ENCODE measurements at places on chromosomes 4 and X.
A peak's percentile ranks its signal among the peaks of the same experiment; 100 is the strongest.

DNA sequence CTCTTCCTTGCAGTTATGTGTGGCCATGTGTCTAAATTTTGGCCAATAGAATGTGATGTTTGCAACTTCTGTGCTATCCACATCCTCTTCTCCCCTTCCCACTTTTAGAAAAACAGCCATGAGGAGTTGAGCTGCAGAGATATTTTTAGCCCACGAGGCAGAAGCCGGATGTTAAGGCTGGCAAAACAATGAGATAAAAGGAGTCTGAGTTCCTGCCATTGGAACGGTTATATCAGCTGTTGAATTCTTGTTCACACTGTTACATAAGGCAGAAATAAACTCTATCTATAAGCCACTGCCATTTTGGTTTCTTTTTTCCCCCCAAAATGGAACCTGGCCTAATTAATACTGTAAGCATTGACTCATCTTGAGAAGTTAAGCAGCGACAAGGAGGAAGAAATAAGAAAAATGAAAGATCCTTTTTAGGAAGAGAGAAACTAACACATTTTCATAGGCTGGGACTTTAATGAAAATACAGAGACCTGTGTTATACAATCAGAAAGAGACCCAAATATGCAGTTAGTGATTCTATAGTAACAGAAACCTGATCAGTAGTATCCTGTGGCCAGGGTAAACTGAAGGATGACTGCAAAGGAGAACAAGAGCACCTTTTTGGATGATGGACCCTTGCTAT lies 200.5 kb downstream of the INPP4B start:
- DNase-seq, result no peak

DNA sequence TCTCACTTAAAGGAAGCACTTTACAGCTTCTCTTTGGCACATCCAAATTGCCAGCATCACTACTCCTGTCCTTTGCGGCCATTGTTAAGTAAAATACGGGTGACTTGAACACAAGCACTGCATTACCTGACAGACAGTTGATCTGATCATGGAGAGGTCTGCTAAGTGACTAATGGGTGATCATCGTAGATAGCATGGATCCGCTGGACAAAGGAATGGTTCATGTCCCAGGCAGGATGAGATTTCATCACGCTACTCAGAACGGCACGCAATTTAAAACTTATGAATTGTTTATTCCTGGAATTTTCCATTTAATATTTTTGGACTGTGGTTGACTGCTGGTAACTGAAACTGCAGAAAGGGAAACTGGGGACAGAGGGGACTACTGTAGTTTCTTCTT lies 94.1 kb downstream of the NEUROG2 start:
- DNase-seq, result no peak

GRCh38 chr4:162485486-162485885 lies 321.7 kb upstream of the FSTL5 start:
- DNase-seq, result peak; percentile 86

- DNase-seq, result no peak
These were observed 5.5 kb upstream of the SLC4A4 start for GRCh38 chr4:71333368-71333767.

DNA sequence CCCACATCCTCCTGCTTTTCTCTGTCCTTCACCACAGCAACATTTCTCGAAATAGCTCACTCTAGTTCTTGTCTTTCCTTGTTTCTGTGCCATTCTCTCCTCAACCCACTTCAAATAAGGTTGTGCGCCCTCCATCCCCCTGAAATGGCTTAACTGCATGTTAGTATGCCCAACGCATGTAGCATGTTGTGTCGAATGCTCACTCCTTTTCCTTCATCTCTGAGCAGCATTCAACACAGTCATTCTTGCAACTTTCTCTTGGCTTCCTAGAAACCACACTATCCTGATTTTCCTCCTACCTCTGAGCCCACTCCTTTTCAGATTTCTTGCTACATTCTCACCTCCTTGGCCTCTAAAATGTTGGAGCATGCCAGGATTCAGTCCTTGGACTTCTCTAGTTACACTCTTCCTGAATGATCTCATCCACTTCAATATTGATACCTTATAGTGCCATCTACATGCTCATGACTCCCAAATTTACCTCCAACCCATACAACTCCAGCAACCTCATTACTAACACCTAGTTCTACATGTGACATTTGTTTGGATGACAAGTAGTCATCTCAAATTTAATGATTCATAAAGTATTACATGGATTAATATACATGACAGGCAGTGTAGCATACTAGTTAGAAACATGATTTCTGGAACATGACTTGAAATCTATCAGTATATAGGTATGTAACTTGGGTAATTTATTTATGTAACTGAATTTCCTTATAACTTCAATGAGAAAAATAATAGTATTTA lies 22.3 kb downstream of the RBMX start:
- DNase-seq, result no peak

GRCh38 chrX:112643721-112644120 lies 36.0 kb downstream of the LHFPL1 start:
- DNase-seq, result no peak

- DNase-seq, result no peak
These were observed 1.4 kb downstream of the ADGRA3 start for GRCh38 chr4:22514481-22514880.

DNA sequence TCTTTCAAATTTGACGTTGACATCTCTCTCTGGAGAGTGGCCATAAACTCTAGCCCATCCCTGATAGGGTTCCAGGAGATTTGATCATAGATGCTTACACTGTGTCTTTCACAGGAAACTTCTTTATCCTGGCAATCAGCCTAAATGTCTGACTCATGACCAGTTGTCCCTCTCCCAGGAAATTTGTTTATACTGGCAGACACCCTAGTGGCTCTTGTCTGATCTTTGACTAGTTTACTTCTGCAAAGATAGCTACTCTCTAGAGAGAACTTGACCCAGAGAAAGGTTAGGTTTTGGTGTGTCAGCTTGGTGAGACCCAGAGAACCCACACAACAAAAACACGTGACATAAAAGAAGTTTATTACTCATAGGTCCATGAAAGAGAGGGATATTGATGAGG lies 509.8 kb downstream of the CENPC start:
- peak; percentile 30 for DNase-seq

DNA sequence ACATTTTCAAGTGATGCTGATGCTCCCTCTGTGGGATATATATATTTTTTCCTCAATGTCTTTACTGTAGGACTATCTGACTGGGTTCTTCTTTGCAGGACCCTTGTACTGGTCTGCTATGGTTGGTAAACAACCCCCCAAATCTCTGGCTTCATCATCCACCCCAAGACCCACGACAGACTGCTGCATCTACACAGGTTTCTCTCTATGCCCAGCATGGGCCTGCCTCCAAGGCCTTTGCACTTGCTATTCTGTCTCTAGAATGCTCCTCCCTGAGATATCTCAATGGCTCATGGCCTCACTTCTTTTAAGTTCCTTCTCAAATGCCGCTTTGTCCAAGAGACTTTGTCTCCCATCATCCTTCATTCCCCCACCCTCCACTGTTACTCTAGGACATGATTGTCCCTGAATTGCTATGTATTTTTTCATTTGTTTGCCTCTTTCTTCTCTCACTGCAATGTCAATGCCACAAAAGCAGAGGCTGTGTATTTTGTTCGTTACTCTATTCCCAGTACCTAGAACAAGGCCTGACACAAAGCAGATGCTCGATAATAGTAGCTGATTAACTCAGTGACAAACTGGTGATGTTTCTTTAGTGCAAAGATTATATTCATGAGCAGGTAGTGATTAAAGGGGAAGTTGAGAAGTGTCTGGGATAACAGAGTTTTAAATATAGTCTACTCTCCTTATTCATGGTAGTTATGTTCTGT lies 6.6 kb downstream of the EVC start:
- no peak for DNase-seq

GRCh38 chrX:150472306-150472705 lies 96.1 kb upstream of the MTM1 start:
- DNase-seq, result no peak

DNA sequence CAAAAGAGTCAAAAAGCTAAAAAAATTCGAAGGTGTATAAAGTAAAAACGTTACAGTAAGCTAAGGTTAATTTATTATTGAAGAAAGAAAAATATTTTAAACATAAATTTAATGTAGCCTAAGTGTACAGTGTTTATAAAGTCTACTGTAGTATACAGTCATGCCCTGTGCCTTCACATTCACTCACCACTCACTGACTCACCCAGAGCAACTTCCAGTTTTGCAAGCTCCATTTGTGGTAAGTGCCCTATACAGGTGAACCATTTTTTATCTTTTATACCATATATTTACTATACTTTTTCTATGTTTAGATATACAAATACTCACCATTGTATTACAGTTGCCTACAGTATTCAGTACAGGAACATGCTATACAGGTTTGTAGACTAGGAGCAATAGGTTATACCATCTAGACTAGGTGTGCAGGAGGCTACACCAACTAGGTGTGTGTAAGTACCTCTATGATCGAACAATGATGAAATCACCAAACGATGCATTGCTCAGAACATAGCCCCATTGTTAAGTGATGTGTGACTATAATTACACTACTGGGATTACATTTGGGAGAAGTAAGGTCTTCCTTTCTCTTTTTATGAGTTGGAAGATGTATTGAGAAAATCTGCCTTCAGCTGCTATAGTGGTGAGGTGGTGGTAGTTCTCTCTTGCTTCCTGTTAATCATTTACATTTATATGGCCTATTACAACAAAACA lies 27.2 kb downstream of the TMSB4X start:
- peak; percentile 15 for DNase-seq

- DNase-seq, result no peak
These were observed 5.9 kb downstream of the ADD1 start for GRCh38 chr4:2849267-2850152.

- DNase-seq, result no peak
These were observed 173.5 kb downstream of the ANK2 start for GRCh38 chr4:113223001-113223400.

DNA sequence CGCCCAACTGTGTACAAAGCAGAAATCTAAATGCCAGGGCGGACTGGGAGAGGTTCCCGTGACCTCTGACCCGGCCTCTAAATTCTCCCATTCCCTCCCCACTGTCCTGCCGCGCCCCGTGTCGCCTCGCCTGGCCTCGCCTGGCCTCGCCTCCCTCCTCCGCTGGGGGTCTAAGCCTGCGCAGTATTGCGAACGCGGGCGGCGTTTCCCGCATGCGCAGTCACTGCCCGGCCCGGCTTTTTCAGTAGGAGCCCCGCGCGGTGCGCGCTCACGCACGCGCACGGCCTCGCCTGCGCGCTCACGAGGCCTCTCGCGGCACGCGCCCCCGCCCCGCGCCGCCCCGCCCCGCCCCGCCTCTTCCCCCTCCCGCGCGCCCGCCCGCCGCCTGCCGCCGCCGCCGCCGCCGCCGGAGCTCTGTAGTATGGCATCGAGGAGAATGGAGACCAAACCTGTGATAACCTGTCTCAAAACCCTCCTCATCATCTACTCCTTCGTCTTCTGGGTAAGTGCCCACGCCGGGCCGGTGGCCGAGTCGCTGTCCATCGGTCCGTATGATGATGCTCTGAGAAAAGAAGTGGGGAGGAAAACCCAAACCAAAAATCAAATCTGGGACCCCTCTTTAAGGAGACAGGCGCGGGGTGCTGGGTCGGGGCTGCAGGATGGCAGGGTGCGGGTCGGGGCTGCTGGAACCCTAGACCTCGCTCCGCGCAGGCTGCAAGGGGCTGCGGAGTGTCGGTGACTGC lies at the start of gene TSPAN7:
Gene TSPAN7, plus strand, starts transcription at position 417 of the 743 bp plus-strand sequence. Its CDS starts 5 bp downstream, at position 422.
- peak; percentile 75 for DNase-seq

GRCh38 chrX:13085526-13085925 lies 41.1 kb upstream of the FAM9C start:
- no peak for DNase-seq

GRCh38 chr4:6160536-6160935 lies 39.8 kb downstream of the JAKMIP1 start:
- DNase-seq, result no peak

- no peak for DNase-seq
These were observed 119.2 kb downstream of the DDX53 start for GRCh38 chrX:23118890-23119527.

GRCh38 chrX:106742805-106743204 lies 16.3 kb downstream of the RNF128 start:
- no peak for DNase-seq

DNA sequence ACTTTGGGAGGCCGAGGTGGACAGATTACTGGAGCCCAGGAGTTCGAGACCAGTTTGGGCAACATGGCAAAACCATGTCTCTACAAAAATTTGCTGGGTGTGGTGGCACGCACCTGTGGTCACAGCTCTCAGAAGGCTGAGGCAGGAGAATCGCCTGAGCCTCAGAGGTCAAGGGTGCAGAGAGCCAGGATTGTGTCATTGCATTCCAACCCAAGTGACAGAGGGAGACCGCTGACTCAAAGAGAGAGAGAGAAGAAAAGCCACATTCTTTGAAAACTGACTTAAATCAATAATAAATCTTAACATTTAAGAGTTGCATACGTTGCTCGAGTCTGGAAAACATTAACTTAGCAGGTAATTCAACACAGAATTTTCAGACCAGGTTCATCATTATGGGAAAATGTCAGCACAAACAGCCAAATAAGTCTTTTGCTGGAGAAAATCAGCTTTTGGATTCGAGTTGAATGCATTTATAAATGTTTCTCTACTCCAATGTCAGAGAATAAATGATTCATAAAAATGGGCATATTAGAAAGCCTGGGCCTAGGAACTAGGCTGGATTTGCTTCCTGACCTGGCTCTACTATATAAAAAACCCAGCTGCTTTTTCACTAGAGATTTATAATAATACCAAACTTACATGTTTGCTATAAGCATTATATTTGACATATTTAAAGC lies 68.3 kb upstream of the RBPJ start:
- no peak for DNase-seq

- DNase-seq, result no peak
These were observed 129.6 kb upstream of the QRFPR start for GRCh38 chr4:121510341-121510874.

DNA sequence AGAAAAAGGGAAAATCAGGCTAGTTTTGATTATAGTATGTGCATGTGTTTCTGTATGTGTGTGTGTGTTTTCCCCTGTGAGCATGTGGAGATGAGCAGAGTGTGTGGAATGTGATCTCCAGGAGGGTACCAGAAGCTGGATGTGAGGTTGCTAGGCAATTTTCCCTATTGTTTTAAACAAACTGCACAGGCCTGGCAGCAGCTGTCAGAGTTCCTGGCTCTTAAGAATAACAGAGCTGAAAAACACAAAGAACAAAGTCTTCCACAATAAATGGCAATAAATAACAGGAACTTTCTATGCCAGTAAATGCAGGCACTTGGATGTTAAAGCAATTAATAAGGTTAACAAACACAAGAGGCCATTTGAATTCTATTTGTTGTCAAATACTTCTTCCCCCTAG lies 344.6 kb upstream of the CTSO start:
- no peak for DNase-seq

DNA sequence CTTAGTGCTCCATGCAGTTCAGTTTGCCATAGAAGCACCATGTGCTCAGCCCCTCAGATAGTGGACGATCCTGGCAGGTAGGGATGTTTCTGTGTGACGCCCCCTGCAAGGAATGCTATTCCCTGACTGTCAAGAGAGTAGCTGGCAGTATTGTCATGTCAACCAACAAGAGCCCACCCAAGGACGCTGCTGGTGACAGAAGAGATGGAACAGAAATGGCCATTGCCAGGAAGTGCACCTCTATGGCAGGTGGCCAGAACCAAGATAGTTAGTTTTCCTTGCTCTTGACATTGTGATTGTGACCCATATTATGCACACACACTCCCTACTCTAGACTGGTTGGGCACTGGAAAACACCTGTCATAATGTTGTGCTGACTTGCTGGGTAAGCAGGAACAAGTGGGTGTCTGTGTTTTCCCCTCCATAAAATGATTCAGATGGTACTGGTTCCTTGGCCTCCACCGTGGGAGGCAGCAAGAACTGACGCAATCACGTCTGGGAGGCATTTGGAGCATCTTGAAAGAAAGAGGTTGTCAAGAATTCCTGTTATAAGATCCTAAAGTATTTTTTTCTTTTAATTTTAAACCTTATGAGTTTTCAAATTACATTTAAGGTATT lies 507.9 kb downstream of the MID1IP1 start:
- no peak for DNase-seq

- no peak for DNase-seq
These were observed 125.7 kb downstream of the CLCN4 start for GRCh38 chrX:10282490-10282889.
